Breast epithelium (tissue), 4 donors: ENCODE measurements at places on chromosomes 5 and 9. TPM values are rescaled to one million over a fixed set of nuclear protein-coding genes. Genes with fewer than 3 reads are reported as not detected.

The C5orf15 gene
- 41.0 TPM for total RNA-seq

The C9orf153 gene
- 0.66 TPM for total RNA-seq

The PCDHGA2 gene
- 4.6 TPM for total RNA-seq

The SPAG8 gene
- 2.2 TPM for total RNA-seq

The SIT1 gene
- 1.2 TPM for total RNA-seq

DNA sequence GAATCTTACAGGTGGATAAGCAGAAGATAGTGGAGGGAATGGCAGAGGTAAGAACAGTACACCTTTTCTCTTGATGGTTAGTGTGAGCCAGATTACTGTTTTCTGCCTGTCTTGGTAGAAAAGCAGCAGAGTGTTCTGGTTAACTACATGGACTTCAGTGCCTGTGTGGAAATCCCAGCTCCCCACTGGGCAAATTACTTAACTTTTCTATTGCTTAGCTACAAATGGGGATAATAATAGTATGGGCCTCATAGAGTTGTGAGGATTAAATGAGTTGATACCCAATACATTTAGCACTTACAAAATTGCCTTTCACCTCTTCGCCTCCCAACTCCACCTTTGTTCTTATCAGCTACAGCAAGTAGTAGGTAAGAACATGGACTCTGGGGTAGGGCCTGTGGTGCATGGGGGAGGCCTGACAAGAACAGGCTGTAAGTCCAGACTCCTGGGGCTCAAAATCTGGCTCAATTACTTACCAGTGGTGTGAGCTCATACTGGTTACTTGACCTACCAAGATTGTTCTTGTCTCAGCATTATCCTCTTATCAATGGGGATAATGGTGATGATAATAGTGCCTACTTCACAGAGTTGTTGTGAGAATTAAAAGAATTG lies 125.1 kb downstream of the LIFR start:
- no peak for DNase-seq
